ENCODE measurements at places on chromosomes 7 and 10.

GRCh38 chr10:60921633-60922032 is 22.4 kb downstream of the RHOBTB1 start:
- no peak for DNase-seq

GRCh38 chr10:42962902-42963231 is 114.0 kb upstream of the RET start:
- DNase-seq: no peak

GRCh38 chr10:69285699-69286098 is 7.4 kb downstream of the HK1 start:
- DNase-seq: no peak

DNA sequence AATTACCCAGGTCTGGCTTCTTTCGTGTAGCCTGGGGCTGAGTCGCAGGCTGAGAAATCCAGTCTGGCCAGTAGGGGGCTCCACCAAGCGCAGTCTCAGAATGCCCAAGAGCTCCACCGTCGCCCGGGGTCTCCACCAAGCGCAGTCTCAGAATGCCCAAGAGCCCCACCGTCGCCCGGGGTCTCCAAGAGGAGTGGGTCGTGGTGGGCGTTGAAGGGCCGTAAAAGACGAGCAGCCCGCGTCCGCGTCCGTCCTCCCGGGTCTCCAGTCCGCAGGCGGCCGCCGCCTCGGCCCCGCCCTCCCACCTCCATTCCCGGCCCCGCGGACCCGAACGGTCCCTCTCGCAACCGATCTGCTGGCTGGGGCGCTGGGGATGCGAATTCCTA is 892 bp upstream of the ZYX start:
- DNase-seq: peak; percentile 89

DNA sequence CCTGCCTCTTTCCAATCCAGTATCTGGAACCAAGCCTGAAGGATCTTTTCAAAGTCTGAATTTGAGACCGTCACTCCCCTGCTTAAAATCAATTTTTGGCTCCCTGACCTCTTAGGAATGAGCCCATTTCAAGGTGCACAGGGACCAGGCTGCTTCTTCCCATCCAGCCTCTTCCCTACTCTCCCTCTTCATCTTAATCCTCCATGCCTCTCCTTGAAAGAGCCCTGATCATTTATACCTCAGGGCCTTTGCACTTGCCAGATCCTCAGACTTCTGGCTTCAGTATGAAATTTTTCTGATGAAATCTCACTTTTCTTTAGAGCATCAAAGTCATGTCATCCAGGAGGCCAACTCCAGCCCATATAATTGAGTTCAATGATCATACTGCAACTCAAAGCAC is 399.5 kb upstream of the CELF2 start:
- DNase-seq: no peak

GRCh38 chr10:120386896-120387295 is 70.1 kb upstream of the PLPP4 start:
- no peak for DNase-seq

DNA sequence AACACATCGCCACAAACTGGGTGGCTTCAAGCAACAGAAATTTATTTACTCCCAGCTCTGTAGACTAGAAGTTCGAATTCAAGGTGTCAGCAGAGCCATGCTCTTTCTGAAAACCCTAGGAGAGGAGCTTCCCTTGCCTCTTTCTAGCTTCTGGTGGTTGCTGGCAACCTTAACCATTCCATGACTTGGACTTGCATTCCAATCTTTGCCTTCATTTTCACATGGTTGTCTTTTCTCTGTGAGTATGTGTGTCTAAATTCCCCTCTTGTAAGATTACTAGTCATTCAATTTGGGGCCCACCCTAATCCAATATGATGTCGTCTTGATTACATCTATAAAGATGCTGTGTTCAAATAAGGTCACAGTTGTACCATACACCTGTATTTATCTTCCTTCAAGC is 65.9 kb upstream of the PRKG1 start:
- DNase-seq: no peak
